ENCODE measurements at places on chromosomes 2 and 18.

DNA sequence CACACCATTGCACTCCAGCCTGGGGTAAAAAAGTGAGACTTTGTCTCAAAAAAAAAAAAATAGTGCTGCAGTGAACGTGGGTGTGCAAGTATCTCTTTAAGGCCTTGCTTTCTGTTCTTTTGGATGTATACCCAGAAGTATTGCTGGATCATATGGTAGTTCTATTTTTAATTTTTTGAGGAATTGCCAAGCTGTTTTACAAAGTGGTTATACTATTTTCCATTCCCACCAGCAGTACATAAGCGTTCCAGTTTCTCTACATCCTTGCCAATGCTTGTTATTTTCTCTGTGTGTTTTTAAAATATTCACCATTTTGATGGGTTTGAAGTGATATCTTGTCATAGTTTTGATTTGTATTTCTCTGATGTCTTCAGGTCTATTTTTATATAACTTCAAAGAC, 13.1 kb downstream of the ARMC9 start:
- DNase-seq: no peak

- DNase-seq: no peak
Observed at GRCh38 chr2:189454009-189454408, 12.7 kb downstream of the WDR75 start.

GRCh38 chr2:10549195-10549594, 101.1 kb upstream of the ODC1 start:
- no peak for DNase-seq

DNA sequence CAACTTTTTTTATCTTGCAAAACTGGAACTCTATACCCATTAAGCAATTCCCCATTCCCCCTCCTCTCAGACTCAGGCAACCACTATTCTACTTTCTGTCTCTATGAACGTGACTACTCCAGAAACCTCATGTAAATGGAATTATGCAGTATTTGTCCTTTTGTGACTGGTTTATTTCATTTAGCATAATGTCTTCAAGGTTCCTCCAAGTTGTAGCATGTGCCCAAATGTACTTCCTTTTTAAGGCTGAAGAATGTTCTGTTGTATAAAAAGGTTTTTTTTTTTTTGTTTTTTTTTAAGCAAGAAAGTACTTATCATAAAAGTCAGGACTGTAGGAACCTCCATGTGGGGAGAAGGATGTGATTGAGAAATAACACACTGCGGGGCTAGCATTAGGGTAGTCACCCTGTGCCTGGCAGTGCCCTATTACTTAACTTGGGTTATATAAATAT, 262.9 kb upstream of the FBXO11 start:
- DNase-seq: no peak

DNA sequence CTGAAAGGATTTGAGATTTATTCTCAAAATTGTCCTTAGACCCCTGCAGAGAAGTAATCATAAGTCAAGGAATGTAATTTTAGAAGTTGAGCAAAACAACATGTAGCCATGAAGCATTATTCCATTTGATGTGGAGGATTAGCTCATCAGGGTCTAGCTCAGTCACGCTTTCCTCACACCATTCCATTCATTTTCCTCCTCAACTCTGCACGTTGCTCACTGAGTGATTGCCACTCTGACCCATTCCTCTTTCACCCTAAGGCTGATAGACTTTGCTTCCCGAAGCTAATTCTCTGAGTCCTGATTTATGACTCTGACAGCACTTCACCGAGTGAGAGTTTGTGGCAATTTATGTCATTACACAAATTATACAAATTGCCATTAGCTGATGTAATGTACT, 820.6 kb upstream of the PIK3C3 start:
- DNase-seq: no peak

- DNase-seq: no peak
Observed at GRCh38 chr2:180676520-180677025, 303.8 kb upstream of the UBE2E3 start.

DNA sequence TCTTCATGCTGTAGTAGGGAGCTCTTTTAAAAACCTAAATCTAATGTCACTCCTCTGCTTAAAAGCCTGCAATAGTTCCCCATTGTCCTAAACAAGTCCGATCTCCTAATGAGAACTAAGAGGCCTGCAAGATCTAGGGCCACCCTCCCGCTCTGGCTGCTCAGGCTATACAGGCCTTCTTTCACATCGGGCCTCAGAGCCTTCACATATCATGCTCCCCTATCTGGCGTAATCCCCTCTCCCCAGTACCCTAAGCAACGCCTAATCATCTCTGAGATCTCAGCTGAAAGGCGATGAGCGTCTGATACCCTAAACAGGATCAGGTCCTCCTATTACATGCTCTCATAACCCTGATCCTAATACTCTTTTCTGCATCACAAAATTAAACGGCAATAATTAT, 1.9 kb downstream of the MAP4K3 start:
- DNase-seq: no peak
